ENCODE measurements at places on chromosomes 2 and 18. TPM values are rescaled to one million over a fixed set of nuclear protein-coding genes. Genes with fewer than 3 reads are reported as not detected.
A peak's percentile ranks its signal among the peaks of the same experiment; 100 is the strongest.

GRCh38 chr2:207807516-207807915 is 37.8 kb upstream of the FZD5 start:
- DNase-seq = no peak

DNA sequence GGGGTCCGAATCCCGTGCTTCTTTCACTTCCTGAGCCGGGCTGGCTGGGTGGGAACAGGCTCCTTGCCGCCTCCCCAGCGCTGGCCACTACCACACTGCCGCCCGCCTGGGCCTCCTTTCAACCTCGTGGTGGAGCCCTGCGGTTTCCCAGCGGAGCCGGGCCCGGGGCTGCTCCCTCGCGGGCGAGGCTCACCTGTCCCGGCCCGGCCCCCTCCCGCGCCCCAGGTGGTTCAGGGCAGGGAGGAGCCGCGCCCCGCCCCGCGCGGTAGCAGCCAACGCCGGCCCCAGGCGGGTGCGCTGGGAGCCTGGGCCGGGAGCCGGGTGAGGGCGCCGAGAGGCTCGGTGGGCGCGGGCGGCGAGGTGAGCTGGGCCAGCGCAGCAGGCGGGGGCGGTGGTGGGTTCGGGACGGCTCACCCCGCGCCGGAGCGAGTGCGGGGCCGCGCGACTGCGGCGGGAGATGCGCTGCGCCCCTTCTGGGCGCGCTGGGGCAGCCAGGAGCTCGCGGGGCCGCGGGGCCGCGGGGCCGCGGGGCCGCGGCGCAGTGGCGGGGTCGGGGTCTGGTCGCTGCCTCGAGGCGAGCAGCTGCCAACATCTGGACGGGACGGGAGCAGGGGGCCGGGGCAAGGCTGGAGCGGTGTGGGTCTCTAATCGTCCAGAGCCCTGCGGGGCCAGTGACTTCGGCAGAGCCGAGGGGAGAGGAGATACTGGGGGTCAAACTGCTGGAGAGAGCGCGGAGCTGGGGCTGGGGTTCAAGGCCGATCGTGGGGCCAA is at the start of gene LYPD6B:
LYPD6B (plus strand) TSS at position 258 of the 771 bp plus-strand sequence. CDS start 92,250 bp downstream, outside the sequence.
- DNase-seq = no peak

DNA sequence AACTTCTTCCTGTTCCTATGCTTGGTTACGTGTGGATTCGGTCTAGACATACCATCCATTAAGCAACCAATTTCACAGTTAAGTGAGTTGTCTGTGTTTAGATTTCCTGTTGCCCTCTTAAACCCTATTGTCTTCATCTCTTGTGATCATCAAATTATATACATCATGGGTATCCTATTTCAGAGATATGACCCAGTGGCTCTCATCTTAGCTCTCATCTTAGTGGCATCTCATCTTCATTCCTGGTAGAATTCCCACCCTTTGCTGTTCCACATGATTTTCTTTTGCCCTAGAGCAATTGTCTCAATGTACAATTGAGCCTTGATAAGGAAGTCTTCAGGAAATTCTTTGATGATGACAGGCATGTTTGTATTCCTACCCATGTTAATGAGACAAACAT is 29.4 kb upstream of the FN1 start:
- DNase-seq = no peak

- DNase-seq = peak; percentile 46
These were observed 847 bp downstream of the SERPINE2 start for GRCh38 chr2:224038049-224038829.

DNA sequence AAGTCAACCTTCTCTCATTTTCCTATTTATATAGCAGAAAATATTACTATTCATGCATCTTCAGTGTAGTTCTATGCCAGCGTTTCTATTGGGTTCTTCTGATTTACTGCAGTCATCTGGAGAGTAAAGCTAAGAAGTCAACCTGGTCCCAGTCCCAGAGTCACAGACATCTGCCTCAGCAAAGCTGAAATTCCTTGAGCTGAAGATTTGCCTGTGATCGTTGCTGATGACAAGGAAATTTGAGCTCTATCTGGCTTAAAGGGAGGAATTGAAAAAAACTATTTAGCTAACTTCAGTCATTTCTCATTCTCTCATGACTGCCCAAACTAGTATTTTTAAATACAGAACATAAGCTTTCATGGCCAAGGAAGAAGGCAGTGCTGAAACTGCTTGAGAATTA is 45.7 kb downstream of the RND3 start:
- DNase-seq = no peak

- DNase-seq = no peak
These were observed 451.4 kb downstream of the PID1 start for GRCh38 chr2:228819701-228820100.

DNA sequence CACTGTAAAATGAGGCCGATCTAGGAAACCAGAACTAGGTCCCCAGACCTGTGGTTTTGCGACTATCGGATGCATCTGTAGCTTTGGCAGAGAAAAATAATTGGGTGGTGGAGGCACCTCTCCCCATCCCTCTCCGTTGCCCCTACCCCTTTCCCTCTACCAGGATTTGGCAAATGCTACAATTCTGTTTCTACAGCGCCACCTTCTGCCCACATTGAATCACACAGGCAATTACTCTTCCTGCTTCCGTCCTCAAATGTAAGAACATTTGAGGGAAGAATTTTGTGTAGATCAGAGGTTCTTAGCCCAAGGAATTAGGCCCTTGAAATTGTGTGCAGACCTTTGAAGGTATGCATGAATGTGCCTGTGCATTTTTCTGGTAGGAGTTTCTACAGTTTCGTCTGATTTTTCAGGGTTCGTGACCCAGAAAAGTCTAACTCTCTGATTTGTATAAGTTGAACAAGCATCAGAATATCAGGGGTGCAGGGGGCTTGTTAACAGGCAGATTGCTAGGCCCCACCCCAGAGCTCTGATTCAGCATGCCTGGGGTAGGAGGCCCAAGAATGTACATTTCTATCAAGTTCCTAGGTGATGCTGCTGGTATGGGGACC is 11.2 kb downstream of the ATP6V1B1 start:
- peak; percentile 63 for DNase-seq

GRCh38 chr2:174844295-174844708 is 80.0 kb upstream of the CHRNA1 start:
- DNase-seq = no peak

DNA sequence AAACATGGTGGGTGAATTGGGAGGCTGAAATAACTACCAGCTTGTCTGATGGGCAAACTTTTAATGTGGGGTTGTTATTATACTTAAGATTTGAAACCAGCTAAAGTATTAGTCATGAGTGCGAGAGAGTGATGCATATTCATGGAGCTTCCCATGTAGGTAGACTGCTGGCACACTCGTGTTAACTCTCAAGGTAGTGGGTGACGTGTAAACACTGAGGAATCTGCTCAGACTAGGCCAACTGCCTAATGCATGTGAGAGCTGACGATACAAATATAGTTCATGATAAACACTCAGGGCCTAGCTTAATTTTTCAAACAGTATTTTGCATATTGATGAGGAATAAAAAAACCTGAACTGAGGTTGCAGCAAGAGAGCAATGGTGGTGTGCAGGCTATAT is 1165.7 kb upstream of the PIK3C3 start:
- DNase-seq = no peak

DNA sequence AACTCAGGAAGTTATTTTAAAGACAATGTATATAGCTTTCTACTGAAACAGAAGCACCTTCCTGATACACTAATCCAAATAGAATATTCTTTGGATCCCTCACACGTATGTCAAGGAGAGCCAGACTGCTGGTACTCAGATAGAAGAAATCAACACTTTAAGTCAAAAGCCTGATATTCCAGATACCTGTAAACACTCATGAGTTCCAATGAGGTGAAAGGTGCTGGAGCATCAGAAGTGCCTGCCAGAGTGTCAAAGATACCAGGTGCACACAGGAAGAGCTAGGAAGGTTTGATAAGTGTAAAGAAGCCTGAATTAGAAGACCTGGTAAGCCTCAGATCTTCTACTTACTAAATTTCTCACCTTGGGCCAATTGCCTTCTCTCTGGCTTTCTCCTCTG is 226.3 kb upstream of the SP5 start:
- DNase-seq = no peak

DNA sequence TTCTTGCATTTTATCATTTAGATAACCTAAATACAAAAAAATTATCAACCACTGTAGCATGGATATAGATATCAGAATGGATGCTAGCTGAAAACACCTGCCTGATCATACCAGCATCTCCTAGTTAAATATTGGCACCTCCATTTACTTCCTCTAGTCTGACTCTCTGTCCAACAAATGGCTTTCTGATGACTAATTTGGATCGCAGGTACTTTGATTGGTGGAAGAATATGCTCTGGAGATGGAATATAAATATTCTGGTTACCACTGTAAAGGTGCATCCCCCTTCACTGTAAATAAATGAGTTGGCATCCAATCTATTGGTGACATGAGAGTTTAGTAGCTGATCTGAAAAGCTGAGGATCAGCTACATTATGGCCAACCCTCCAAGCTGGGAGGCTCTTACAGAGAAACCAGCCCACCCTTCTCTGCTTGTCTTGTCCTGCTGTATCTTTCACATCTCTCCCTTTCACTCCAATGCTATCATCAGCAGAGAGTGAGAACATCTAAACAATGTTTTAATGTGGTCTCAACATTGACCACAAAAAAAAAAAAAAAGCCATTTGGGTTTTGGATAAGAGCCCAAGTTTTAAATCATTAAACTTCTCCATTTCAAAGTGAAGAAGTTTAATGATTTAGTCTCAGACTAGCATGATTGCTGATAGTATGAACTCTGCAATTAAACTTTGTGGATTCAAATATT is 90.5 kb downstream of the PMAIP1 start:
- no peak for DNase-seq

DNA sequence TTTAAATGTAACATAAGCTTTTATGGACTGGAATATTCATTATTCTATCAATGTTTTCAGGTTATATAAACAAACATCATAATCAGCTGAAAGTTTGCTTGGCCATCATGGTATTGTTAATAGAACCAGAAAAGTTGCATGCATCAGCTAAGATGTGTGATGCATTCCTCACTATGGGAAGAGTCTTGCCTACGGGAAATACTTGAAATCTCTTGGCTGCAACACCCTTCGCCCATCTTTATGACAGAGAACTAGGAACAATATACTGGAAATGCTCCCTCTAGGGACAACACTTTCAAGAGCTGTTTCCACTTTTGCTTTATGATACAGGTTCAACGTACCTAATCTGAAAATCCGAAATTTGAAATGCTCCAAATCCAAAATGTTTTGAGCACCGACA is 1390.8 kb downstream of the DPP10 start:
- DNase-seq = no peak

GRCh38 chr2:241558532-241559322 is at the start of gene BOK:
Gene BOK, plus strand, starts transcription at chr2:241558745. Its CDS starts 739 bp downstream, at chr2:241559484.
- no peak for DNase-seq

DNA sequence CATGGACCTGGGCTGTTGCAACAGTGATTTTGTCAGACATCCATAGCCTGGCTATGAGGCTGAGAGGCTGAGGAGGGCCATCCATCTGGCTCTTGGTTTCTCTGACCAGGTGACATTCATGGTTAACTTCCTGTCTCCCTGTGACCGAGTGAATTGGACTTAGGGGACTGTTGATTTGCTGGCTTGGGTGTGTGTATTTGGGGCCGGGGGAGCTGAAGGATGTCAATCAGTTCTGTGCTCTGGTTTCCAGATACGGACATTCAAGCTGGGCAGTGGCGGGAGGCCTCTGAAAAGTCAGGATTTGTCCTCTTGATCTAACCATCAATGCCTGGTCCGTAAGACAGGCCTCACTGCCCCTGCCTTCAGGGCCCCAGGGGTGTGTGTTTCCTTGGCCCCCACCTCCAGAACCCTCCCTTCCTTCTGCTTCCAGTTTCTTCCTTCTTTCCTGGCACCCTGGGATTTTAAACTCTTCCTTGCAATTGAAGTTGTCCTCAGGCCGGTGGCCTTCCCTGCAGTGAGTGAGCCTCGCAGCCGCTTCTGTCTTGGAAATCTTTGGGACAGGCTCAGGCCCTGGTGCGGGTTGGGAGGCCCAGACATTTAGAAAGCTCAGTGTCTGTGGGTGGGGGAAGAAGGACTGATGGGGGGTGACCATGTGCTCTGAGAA is 54.7 kb upstream of the HAAO start:
- no peak for DNase-seq

DNA sequence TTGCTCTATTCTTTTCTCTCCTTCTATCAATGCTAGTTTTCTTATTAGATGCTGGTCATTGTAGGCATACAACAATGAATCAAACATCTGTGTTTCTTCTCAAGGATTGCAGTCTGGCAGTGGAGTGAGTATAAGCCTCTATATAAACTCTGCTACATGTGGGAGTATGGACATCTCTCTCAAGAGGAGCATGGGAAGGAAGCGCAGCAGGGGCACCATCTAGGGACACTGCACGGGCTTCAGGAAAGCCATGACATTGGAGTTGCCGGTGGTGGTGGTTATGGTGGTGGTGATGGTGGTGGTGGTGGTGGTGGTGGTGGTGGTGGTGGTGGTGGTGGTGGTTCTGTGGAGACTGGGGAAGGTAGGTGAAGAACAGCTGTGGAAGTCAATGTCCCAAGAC is 462.6 kb downstream of the RNF144A start:
- DNase-seq = no peak

DNA sequence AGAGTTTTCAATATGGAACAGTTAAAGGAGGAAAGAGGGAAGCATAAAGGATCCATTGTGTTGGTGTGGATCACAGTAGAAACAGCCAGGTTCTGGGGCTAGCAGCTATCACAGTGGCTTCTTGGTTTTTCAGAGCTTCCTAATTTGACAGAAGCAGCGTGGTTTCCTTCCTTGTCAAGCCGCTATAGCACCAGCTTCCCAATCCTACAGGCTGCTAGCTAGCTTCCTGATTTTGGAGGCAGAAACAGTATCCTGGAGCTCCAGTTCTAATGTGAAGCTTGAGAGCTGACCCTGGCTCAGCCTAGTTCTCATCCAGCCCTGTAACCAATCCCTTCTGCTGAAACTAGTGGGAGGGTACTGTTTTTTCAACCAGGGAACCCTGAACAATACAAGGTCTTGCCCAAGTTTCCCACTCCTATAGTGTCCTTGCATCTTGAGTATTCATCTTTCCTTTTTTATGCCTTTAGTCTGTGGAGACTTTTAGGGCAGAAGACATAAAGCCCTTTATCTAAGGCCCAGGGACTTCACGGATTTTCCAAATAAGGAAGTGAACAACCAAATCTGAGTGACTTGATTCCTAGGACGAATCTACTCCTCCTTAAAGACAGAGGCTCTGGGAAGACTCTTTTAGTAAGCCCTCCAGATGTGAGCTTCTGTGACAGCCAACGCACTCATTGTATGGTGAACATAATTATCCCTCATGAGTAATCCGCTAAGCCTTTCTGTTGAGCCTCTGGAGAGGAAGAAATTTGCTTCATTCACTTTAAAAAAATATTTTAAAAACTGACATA is 33.8 kb downstream of the CCDC93 start:
- no peak for DNase-seq

POLE4 gene
- polyA plus RNA-seq = 48.7 TPM

ZBTB7C gene
- 16.8 TPM for polyA plus RNA-seq

IL37 gene
- not detected for polyA plus RNA-seq

SLC14A1 gene
- polyA plus RNA-seq = 3.4 TPM

CCDC121 gene
- 10.5 TPM for polyA plus RNA-seq
